ENCODE measurements at places on chromosomes 6 and 20. TPM values are rescaled to one million over a fixed set of nuclear protein-coding genes. Genes with fewer than 3 reads are reported as not detected.

GRCh38 chr6:19891451-19891850, 54.3 kb downstream of the ID4 start:
- peaks cover 7% of the 10 kb centered on the region for H3K36me3 ChIP-seq
- no peak overlapping the region for H3K27ac ChIP-seq
- no peaks in the 10 kb centered on the region for H3K27me3 ChIP-seq
- peaks cover 15% of the 10 kb centered on the region for H3K4me1 ChIP-seq

DNA sequence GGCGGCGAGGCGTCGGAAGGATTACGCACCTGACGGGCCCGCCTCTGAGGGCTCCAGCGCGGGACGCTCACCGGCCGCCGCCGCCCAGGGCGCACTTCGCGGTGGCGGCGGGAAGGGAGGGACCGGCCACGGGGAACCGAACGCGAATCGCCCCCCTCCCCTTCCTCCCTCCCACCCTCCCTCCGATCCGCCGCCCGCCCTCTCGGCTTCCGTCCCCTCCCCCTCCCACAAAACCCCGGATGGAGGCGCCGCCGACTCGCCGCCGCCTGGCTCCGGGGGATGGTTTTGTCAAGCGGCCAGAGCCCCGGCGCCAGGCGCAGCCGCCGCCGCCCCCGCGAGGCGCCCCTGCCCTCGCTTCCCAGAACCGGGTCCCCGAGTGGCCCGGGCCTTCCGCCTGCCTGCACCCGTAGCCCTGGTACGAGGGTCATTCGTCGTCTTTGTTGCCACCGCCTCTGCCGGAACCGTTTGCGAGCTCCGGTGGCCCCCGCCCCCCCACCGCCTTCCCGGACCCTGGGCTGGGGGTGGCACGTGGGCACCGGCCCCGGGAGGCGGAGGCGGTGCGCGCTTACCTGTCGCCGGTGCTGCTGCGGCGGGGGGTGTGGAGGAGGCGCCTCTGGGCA, 398 bp downstream of the ZBTB2 start:
- no peaks in the 10 kb centered on the region for H3K27me3 ChIP-seq
- peaks cover 51% of the 10 kb centered on the region for H3K4me1 ChIP-seq
- no peak overlapping the region for H3K4me3 ChIP-seq
- peak; percentile 78 for DNase-seq
- H3K36me3 ChIP-seq: no peaks in the 10 kb centered on the region

SPATS1 gene
- not detected for total RNA-seq

DNA sequence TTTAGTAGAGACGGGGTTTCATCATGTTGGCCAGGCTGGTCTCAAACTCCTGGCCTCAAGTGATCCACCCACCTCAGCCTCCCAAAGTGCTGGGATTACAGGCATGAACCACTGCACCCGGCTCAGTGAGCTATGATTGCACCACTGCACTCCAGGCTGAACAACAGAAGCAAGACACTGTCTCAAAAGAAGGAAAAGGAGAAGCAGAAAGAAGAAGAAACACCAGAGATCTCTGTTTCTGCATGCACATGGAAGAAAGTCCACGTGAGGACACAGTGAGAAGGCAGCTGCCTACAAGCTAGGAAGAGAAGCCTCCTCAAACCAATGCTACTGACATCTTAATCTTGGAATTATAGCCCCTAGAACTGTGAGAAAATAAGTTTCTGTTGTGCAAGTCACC, 16.0 kb downstream of the ECT2L start:
- peaks cover 6% of the 10 kb centered on the region for H3K4me1 ChIP-seq
- no peak overlapping the region for H3K4me3 ChIP-seq
- H3K36me3 ChIP-seq: no peaks in the 10 kb centered on the region
- H3K27ac ChIP-seq: peak overlapping the region; percentile 62
- no peaks in the 10 kb centered on the region for H3K27me3 ChIP-seq

GRCh38 chr6:167479901-167480648, 155.2 kb downstream of the TTLL2 start:
- H3K4me3 ChIP-seq: no peak overlapping the region
- H3K27ac ChIP-seq: no peak overlapping the region
- H3K27me3 ChIP-seq: peaks cover 7% of the 10 kb centered on the region
- H3K4me1 ChIP-seq: peaks cover 24% of the 10 kb centered on the region
- H3K36me3 ChIP-seq: no peaks in the 10 kb centered on the region

DNA sequence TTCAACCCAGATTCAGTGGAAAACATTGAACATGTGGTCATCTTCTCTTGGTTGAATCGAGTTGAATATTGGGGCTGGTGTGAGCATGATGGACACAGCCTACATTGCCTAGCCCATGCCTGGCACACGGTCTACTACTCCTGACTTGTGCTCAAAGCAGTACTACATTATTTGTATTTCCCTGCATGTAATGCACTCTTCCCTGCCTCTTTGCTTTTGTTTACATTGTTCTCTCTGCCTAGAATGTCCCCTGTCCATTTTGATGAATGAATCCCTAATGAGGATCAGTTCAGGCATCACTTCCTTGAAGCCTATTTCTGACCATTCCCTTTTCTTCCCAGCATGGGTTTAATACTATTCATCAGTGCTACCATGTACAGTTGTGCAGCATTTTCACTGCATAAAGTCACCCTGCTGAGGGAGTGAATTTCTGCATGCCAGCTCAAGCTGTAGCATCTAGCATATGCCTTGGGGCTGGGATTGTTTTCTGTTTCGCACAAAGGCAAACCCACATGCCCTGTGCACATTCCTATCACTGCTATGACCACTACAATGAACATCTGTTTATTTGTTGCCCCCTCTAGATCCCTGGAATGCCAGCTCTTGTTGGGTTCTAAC, 75.3 kb upstream of the CCN6 start:
- peaks cover 31% of the 10 kb centered on the region for H3K4me1 ChIP-seq
- H3K27me3 ChIP-seq: no peaks in the 10 kb centered on the region
- no peak for DNase-seq
- peak overlapping the region; percentile 71 for H3K27ac ChIP-seq
- H3K36me3 ChIP-seq: no peaks in the 10 kb centered on the region

TSHZ2 gene
- total RNA-seq: 8.5 TPM

DZANK1 gene
- total RNA-seq: 8.0 TPM

DNA sequence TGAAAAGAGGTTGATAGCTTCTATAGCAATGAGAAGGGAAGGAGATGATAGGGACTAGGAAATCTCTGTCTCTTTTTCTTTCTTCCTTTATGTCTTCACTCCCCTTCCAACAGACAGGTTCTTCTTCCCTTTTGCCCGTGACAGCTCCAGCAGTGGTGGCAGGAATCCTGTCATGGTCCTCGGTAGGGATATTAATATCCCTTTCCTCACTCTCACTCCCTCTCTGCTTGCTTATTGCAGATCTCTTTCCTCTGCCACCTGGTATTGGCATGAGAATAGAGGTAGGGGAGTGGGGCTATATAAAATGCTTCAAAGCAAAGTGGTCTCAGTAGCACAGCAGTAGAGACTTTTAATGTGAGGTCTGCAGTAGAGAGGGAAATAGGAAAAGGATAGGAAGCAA, 19.7 kb downstream of the RAD21L1 start:
- H3K4me3 ChIP-seq: no peak overlapping the region
- H3K27ac ChIP-seq: no peak overlapping the region
- H3K36me3 ChIP-seq: no peaks in the 10 kb centered on the region
- H3K27me3 ChIP-seq: peaks cover 15% of the 10 kb centered on the region

DNA sequence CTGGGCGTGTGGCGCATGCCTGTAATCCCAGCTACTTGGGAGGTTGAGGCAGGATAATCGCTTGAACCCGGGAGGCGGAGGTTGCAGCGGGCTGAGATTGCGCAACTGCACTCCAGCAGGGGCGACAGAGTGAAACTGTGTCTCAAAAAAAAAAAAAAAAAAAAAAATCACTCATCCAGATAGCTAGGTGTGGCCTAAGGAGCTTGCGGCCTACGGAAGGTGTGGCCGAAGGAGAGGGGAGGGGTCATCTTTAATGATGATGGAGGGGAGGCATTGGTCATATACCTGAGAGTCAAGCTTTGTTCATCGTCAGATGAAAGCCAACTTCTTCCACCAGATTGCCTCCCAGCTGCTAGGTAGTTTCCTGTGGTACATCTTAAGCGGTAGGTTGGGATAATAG, 801 bp upstream of the PPARD start:
- peak overlapping the region; percentile 97 for H3K4me3 ChIP-seq
- DNase-seq: no peak
- peaks cover 5% of the 10 kb centered on the region for H3K36me3 ChIP-seq
- peaks cover 14% of the 10 kb centered on the region for H3K27me3 ChIP-seq
- no peak overlapping the region for H3K27ac ChIP-seq

RBBP8NL gene
- total RNA-seq: not detected

GRCh38 chr6:78561015-78561414, 306.3 kb upstream of the IRAK1BP1 start:
- H3K4me3 ChIP-seq: no peak overlapping the region
- DNase-seq: no peak
- H3K36me3 ChIP-seq: peaks cover 5% of the 10 kb centered on the region

NOX3 gene
- total RNA-seq: not detected

DNA sequence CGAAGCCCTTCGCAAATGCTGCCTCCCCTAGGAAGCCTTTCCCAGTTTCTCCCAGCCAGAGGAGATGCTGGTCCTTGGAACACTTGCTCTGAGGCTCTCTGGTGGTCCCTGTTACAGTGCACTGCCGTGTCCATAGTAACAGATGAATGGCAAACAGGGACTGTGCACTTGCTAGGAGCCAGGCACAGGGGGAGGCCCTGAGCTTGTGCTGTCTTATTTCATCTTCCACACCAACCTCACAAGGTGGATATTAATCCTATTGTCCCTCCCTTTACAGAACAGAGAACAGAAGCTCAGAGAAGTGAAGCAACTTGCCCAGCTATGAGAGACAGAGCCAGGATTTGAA, 19.0 kb downstream of the SRC start:
- DNase-seq: no peak
- no peaks in the 10 kb centered on the region for H3K27me3 ChIP-seq
- peaks cover 12% of the 10 kb centered on the region for H3K4me1 ChIP-seq
- no peak overlapping the region for H3K4me3 ChIP-seq

DNA sequence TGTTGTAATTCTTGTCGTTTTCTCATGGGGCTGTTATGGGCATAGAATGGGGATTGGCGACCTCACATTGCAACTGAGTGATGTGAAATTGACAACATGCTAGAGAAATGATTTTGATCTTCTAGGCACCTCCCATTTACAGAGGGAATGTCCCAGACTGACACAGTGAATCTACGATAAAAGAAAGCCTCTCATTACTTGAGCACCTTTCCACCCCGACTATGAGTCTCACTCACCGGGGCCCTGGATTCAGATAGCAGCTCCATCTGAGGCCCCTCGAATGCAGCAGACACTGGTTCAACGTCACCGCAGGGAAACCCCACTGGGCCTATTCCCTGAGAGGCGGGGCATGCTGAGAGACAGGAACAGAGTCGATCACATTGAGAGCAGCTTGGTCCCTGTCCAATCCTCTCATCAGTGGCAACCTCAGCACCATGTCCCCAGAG, 49.1 kb downstream of the NFATC2 start:
- DNase-seq: no peak
- H3K4me1 ChIP-seq: peaks cover 51% of the 10 kb centered on the region
- no peaks in the 10 kb centered on the region for H3K36me3 ChIP-seq
- H3K4me3 ChIP-seq: no peak overlapping the region

KCNK16 gene
- not detected for total RNA-seq

GRCh38 chr6:16256781-16257180, 18.4 kb downstream of the GMPR start:
- no peaks in the 10 kb centered on the region for H3K36me3 ChIP-seq
- H3K4me3 ChIP-seq: no peak overlapping the region
- peaks cover 19% of the 10 kb centered on the region for H3K4me1 ChIP-seq
- H3K27ac ChIP-seq: no peak overlapping the region
- peaks cover 4% of the 10 kb centered on the region for H3K27me3 ChIP-seq
- no peak for DNase-seq

Measured in neural crest cell (in vitro differentiated cells).